Thoracic aorta (tissue), 2 donors: ENCODE measurements at places on chromosomes 1 and 21. TPM values are rescaled to one million over a fixed set of nuclear protein-coding genes. Genes with fewer than 3 reads are reported as not detected.

TEX38 gene
- total RNA-seq, result not detected

GSTM1 gene
- not detected for total RNA-seq

ATXN7L2 gene
- 7.7 TPM for total RNA-seq

SLC41A1 gene
- 64.1 TPM for total RNA-seq

CEP85 gene
- 4.0 TPM for total RNA-seq

GRCh38 chr1:86993269-86993985, 79.0 kb downstream of the HS2ST1 start:
- H3K27ac ChIP-seq, result no peak overlapping the region
- no peak for DNase-seq
- H3K4me1 ChIP-seq, result no peaks in the 10 kb centered on the region
- no peaks in the 10 kb centered on the region for H3K36me3 ChIP-seq
- no peaks in the 10 kb centered on the region for H3K27me3 ChIP-seq

DNA sequence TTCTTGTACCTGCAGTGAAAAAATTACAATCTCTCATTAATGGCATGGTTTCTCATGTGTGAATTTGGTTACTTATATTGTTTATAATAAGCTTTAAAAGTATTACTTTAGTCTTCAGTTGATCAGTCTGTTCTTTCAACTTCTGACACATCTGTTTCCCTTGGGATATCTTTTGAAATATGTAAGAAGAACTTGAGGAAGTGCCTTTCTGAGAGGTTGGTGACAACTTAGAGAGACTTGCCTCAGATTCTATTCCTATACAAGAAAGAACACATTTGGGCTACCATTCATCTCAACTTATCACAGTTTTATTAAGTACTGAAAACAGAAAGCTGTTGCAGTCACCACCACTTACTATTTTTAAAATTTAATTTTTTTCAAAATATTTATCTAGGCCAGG, 8.1 kb downstream of the AKNAD1 start:
- no peaks in the 10 kb centered on the region for H3K4me1 ChIP-seq
- H3K36me3 ChIP-seq, result no peaks in the 10 kb centered on the region
- no peak overlapping the region for H3K4me3 ChIP-seq

DNA sequence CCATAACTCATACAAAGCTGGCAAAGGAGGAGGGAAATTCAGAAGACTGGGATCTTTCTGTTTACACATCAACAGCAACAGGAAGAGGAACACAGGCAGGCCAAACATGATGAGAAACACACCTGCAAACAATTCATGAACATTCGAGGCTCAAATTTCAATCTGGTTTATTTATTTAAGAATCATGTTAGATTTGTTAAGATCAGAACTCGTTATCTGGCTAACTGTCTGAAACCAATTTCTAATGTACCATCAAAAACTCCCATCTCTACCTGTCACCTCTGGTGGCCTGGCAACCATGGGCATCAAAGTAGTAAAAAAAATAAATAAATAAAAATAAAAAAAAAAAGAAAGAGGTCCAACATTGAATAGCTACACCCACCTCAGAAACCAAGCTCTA, 9.8 kb downstream of the LBR start:
- DNase-seq, result no peak
- peaks cover 41% of the 10 kb centered on the region for H3K36me3 ChIP-seq
- H3K4me3 ChIP-seq, result no peak overlapping the region

DNA sequence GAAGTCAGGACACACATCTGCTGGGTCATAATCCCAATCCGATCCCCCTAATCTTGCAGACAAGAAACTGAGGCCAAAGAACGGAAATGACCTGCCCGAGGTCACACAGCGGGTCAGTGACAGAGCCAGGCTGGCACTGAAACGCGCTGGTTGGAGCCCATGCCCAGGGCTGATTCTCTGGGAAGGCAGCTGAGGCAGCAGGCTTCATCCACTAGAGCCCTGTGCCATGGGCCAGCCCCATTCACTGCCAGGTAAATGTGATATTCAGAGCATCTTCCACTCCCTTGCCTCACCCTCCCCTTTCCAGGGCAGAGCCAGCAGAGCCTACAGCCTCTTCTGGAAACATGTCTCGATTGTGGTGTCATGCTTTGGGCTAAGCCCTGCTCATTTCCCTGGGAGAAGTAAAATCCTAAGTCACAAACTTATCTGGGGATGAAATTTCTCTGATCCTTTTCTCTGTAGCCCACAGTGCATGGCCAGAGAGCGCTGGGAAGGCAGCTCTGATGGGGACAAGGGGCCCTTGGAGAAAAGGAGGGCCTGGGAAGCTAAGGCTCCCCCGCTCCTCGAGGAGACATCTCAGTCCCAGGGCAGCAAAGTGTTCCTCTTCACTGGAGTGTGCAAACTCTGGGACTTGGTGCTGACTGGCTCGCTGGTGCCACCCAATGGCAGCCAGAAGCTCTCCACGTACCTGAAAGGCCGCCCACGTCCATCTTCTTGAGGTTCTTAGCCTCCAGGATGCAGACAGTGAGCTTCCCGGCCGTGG, 110.4 kb downstream of the SYT2 start:
- peak overlapping the region; percentile 53 for H3K27ac ChIP-seq
- peaks cover 20% of the 10 kb centered on the region for H3K36me3 ChIP-seq
- no peak overlapping the region for H3K4me3 ChIP-seq
- peaks cover 11% of the 10 kb centered on the region for H3K4me1 ChIP-seq

GRCh38 chr1:99110140-99111041, 105.7 kb upstream of the PLPPR5 start:
- H3K27ac ChIP-seq, result no peak overlapping the region
- no peak overlapping the region for H3K4me3 ChIP-seq
- H3K36me3 ChIP-seq, result no peaks in the 10 kb centered on the region
- no peak for DNase-seq
- no peaks in the 10 kb centered on the region for H3K27me3 ChIP-seq

DNA sequence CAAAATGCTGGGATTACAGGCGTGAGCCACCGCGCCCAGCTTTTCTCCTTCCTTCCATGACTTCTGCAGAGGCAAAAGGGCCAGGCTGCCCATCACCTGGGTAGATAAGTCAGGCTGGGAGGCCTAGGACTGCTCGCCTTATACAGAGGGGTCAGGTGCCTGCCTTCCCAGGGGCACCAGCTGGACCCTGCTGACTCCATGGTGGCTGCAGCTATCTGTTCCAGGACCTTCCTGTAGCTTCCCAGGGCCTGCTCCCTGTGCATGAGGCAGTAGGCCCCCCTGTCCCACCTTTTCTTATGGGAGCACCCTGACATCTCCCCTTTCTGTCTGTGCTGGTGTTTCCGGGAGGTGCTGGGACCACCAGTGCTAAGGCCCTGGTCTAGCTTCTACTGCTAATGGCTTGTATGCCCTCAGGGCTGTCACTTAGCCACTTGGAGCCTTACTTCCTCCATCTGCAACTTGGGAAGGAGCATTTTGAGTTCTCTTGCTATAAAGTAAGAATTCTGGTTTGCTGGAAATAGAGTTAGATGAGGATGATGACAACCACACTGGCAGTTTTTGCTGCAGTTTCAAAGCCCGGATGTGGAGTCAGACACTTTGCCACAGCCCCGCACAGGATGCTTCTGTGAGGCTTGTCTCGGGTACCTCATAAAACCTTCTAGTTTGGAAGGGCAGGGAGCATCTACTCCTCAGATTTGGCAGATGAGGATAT, 14.4 kb downstream of the SOX13 start:
- no peaks in the 10 kb centered on the region for H3K27me3 ChIP-seq
- no peak for DNase-seq
- H3K27ac ChIP-seq, result peak overlapping the region; percentile 55
- no peak overlapping the region for H3K4me3 ChIP-seq
- H3K4me1 ChIP-seq, result peaks cover 69% of the 10 kb centered on the region

DNA sequence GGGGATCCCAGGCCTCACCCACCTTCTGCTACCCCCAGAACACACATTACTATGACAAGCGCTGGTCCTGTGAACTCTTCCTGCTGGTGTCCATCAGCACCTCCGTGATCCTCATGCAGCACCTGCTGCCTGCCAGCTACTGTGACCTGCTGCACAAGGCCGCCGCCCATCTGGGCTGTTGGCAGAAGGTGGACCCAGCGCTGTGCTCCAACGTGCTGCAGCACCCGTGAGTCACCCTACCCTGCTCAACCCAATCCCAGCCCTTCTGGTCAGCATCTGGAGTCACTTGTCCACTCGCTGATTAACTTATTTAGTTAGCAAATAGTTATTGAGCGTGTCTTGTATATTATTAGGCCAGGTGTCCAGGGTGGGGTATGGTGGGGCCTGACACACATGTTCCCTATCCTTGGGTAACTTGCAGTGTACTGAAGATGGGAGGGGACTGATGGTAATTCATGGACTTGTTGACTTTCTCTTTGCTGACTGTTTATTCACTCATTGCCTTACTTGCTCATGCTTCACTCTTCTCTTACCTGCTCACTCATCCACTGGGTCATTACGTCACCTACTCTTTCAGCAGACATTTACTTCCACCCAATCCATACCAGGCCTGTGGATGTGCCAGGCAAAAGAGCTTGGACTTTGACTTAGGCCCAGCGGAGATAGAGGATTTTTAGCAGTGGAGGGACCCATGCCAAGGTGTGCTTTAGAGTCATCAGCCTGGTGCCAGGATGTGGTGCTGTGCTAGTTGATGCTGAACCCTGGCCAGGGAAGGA, 12.9 kb upstream of the KPNA6 start:
- no peak overlapping the region for H3K4me3 ChIP-seq
- no peak for DNase-seq
- no peak overlapping the region for H3K27ac ChIP-seq
- peaks cover 62% of the 10 kb centered on the region for H3K36me3 ChIP-seq
- H3K27me3 ChIP-seq, result no peaks in the 10 kb centered on the region

- no peak overlapping the region for H3K4me3 ChIP-seq
- no peaks in the 10 kb centered on the region for H3K36me3 ChIP-seq
- no peak for DNase-seq
- H3K4me1 ChIP-seq, result peaks cover 16% of the 10 kb centered on the region
Observed at GRCh38 chr1:90579212-90579802, 137.8 kb downstream of the BARHL2 start.

GRCh38 chr1:28171246-28171645, 5.2 kb downstream of the PTAFR start:
- peaks cover 7% of the 10 kb centered on the region for H3K4me1 ChIP-seq
- no peak overlapping the region for H3K27ac ChIP-seq
- no peak for DNase-seq
- H3K4me3 ChIP-seq, result no peak overlapping the region

- H3K36me3 ChIP-seq, result peaks cover 23% of the 10 kb centered on the region
- H3K27ac ChIP-seq, result no peak overlapping the region
- H3K27me3 ChIP-seq, result no peaks in the 10 kb centered on the region
- DNase-seq, result no peak
- H3K4me1 ChIP-seq, result no peaks in the 10 kb centered on the region
Observed at GRCh38 chr1:64878931-64879611, 87.3 kb downstream of the JAK1 start.

- H3K4me3 ChIP-seq, result no peak overlapping the region
- H3K27me3 ChIP-seq, result no peaks in the 10 kb centered on the region
- H3K27ac ChIP-seq, result no peak overlapping the region
- no peak for DNase-seq
- H3K36me3 ChIP-seq, result no peaks in the 10 kb centered on the region
Observed at GRCh38 chr1:175095978-175096607, 28.5 kb downstream of the TNN start.

DNA sequence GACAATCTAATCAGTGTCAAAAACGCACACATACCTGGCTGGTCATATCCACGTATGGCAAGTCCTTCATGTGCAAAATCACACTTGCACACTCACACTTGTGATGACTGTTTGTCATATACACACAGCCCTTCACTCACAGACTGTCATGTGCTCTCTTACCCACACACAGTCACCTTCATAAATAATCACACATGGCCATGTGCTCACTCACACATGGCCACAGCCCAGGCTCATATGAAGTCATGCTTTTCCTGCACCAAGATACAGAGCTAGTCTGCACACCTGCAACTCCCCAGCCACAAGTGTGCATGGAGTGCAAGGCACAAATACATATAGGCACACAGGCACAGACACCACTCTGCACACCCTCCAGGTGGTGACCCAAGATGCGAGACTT, 45.4 kb upstream of the FOXO6 start:
- H3K4me3 ChIP-seq, result no peak overlapping the region
- DNase-seq, result no peak
- H3K27me3 ChIP-seq, result no peaks in the 10 kb centered on the region
- H3K4me1 ChIP-seq, result peaks cover 11% of the 10 kb centered on the region
- no peaks in the 10 kb centered on the region for H3K36me3 ChIP-seq
- no peak overlapping the region for H3K27ac ChIP-seq

- no peak for DNase-seq
- H3K4me1 ChIP-seq, result peaks cover 6% of the 10 kb centered on the region
- H3K4me3 ChIP-seq, result no peak overlapping the region
Observed at GRCh38 chr1:11214698-11215380, 25.7 kb downstream of the ANGPTL7 start.

DNA sequence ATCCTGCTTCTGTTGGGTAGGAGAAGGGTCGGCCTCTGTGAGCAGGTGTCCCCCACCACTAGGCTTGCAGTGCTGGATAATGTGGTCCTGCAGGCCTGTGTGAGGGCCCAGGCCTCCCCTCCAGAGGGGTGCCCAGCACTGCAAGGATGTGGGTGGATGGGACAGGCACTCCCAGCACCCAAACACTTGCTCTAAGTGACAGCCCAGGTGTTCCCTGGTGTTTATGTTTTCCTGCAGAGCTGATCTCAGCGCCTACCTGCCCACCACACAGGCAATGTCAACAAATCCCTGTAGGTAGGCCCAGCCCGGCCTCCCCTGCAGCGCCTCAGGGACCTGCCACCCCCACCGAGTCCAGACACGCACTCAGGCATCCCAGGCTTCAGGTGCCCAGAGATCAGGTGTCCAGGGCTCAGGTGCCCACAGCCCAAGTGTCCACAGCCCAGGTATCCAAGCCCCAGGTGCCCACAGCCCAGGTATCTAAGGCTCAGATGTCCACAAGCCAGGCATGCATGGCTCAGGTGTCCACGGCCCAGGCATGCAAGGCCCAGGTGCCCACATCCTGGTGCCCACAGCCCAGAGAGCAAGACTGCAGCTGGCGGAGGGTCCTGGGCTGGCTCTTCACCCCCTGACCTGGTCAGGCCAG, 59.2 kb downstream of the WNT9A start:
- no peaks in the 10 kb centered on the region for H3K27me3 ChIP-seq
- H3K4me1 ChIP-seq, result peaks cover 7% of the 10 kb centered on the region
- H3K36me3 ChIP-seq, result no peaks in the 10 kb centered on the region
- no peak overlapping the region for H3K27ac ChIP-seq
- no peak overlapping the region for H3K4me3 ChIP-seq
